ENCODE measurements at places on chromosomes 16 and 17.

DNA sequence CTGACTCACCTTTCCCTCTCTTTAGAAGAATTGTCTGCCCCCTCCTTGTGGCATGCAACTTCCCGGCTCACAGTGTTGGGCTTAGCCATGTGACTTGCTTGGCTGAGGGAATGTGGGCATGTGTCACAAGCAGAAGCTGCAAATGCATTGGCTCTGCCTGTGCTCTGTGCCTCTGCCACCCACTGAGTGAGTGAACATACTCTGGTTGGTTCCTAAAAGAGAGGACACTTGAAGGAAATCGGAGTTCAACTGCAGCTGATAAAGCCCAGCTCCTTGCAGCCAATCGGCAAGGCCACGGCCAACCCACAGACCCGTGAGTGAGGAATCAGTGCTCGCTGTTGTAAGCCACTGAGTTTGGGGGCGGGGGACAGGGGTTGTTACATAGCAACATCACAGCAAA, 10.9 kb upstream of the GINS2 start:
- DNase-seq, result no peak

GRCh38 chr16:71426880-71427615, 14.8 kb downstream of the TLE7 start:
- DNase-seq, result no peak

- no peak for DNase-seq
Observed at GRCh38 chr17:80348551-80349150, 66.3 kb upstream of the ENDOV start.

DNA sequence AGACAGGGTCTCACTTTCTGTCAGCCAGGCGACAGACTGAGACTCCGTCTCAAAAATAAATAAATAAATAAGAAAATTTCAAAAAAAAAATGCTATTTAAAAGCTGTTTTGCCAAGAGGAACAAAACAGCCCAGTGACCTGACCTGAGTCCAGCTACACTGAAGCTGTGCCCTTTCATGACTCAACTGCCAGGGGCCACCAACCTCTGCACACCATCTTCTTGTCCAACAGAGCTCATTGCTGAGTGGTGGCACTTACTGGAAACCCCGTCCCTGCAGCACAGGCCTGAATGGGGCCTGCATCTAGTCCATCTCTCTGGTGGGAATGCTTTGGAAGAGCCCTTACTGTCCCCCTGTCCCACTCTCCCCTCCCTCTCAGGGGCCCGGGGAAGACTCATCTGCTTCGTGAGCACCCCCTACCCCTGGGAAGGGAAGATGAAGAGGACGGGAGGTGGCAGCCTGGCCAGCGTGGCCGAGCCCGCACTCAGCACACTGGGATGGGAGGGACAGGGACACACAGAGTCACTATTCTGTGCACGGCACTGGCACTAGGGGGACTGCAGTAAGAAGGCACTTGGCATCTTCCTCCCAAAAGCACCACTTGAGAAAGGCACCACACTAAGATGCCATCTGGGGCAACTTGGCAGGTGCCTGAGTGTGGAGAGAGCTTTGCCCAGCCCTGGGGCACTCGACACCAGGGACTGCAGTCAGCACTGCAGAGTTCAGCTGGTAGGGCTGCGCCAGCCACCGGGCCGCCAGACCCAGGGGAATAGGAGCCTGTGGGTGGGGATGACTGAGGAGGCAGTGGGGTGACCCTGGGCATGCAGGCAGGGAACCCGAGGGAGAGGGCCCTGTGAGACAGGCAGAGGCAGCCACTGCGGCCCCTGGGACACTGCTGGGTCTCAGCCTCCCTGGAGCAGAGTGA, 13.5 kb downstream of the FBXO31 start:
- DNase-seq, result no peak

- DNase-seq, result no peak
Observed at GRCh38 chr16:17278988-17279387, 191.8 kb downstream of the XYLT1 start.

DNA sequence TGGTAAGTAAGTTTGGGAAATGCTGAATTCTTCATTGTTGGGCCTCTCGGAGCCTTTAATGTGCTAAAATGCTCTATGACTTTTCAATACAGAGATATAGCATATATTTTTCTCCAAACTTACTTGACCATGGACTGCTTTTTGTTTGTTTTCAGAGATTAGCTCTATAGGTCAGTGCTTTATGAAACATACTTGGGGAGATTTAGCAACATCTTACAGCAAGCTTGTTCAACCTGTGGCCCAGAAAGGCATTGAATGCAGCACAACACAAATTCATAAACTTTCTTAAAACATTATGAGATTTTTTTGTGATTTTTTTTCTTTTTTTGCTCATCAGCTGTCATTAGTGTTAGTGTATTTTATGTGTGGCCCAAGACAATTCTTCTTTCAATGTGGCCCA, 1.0 kb upstream of the KRTAP3-1 start:
- DNase-seq, result no peak

DNA sequence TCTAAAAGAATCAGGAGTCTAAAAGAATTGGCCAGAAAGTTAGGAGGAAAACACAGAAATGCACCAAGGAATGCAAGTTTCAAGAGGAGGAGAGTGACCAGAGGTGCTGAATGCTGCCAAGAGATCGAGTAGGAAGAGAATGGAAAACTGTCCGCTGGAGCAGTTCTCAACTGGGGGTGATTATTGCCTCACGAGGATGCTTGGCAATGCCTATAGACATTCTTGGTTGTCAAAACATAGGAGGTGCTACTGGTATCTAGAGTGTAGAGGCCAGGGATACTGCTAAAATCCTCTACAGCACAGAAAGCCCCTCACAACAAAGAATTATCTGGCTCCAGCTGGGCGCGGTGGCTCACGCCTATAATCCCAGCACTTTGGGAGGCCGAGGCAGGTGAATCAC, 82.1 kb upstream of the NOL11 start:
- DNase-seq, result no peak

DNA sequence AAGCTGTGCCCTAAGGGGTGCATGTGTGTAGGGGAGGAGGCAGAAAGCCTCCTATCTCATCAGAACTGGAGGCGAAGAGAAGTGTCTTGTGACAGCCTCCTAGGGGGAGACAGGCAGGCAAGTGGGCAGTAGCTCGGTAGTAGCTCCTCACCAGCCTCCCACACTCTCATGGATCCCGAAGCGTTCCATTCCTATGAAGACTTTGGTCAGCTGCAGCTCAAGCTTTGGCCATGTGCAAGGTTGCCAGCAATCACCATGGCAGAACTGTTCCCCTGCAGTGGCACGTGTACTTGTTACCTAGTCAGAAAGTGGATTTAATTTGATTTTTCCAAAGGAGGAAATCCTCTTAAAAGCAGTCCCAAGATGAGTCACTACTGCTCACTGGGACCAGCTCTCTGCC, 6.7 kb downstream of the MRPL58 start:
- no peak for DNase-seq

DNA sequence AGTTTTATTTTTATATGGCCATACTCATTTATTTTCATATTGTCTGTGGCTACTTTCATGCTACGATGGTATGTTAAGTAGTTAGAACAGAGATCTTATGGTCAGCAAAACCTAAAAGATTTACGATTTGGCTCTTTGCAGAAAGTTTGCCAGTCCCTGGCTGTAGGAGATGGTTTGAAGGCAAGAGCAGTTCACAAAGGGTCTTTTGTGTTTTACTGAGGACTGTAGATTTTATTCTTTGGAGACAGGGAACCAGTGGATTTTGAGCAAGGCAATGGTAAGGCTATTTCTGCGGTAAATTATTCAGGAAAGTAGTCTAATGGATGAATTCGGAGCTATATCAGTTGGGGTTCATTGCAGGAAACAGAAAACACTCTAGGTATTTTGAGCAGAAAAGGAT, 90.7 kb downstream of the WWP2 start:
- DNase-seq, result no peak
